ENCODE measurements at places on chromosomes 1 and 21. TPM values are rescaled to one million over a fixed set of nuclear protein-coding genes. Genes with fewer than 3 reads are reported as not detected.

- H3K4me3 ChIP-seq: no peak overlapping the region
- H3K36me3 ChIP-seq: no peaks in the 10 kb centered on the region
- DNase-seq: no peak
- peaks cover 8% of the 10 kb centered on the region for H3K27me3 ChIP-seq
- H3K4me1 ChIP-seq: peaks cover 12% of the 10 kb centered on the region
Observed at GRCh38 chr1:24311234-24311633, 7.9 kb upstream of the GRHL3 start.

Gene DCDC2B
- not detected for total RNA-seq

DNA sequence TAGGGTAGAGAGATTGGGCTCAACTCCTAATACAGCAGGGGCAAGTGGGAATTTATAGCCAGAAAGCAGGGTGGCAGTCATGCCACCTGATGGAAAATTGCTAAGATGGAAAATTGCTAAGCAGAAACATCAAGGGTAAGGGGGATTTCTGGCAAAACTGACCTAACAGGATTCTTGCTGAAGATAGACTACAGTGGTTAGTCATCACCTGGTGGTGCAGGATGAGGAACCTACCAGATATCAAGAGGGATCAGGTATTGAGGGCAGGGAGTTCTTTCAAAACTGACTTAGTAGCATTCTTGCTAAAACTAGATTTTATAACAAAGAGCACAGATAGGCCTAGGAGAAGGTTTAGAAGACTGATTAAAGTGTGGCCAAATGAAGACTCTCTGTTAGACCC is 292.9 kb downstream of the PLPP3 start:
- no peak overlapping the region for H3K4me3 ChIP-seq
- H3K36me3 ChIP-seq: no peaks in the 10 kb centered on the region
- no peaks in the 10 kb centered on the region for H3K27me3 ChIP-seq
- no peaks in the 10 kb centered on the region for H3K4me1 ChIP-seq
- no peak for DNase-seq

DNA sequence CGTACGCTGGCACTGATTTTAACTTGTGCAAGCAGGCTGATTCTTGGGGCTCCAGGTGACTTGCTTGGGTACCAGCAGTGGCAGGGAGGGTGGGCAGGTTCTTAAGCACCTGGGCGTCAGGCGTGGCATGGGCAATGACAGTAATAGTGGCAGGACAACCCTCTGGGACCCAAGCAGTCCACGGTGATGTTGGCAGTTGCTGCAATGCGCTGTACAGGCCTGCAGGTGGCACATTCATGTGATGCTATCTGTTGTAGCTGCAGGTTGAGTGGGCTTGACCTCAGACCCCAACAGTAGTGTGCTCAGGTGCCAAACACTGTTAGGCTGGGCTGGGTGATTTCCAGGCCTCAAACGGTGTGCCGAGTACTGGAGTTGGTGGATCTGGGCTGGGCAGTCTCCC is 10.2 kb upstream of the OR10J4 start:
- H3K4me1 ChIP-seq: peaks cover 14% of the 10 kb centered on the region
- peaks cover 11% of the 10 kb centered on the region for H3K36me3 ChIP-seq
- no peak for DNase-seq
- H3K4me3 ChIP-seq: no peak overlapping the region
- no peaks in the 10 kb centered on the region for H3K27me3 ChIP-seq
- no peak overlapping the region for H3K27ac ChIP-seq

- no peak for DNase-seq
- no peaks in the 10 kb centered on the region for H3K27me3 ChIP-seq
- no peaks in the 10 kb centered on the region for H3K36me3 ChIP-seq
- no peak overlapping the region for H3K27ac ChIP-seq
Observed at GRCh38 chr1:212124690-212125582, 89.4 kb downstream of the DTL start.

Gene MYBPH
- total RNA-seq: not detected

- H3K36me3 ChIP-seq: peaks cover 50% of the 10 kb centered on the region
- no peaks in the 10 kb centered on the region for H3K27me3 ChIP-seq
- DNase-seq: no peak
- H3K4me3 ChIP-seq: no peak overlapping the region
Observed at GRCh38 chr1:39745016-39745670, 6.5 kb downstream of the PPIE start.

Gene XPR1
- 36.3 TPM for total RNA-seq

GRCh38 chr1:8835941-8836643 is 18.7 kb upstream of the RERE start:
- H3K27me3 ChIP-seq: peaks cover 7% of the 10 kb centered on the region
- no peak for DNase-seq
- H3K27ac ChIP-seq: no peak overlapping the region
- H3K36me3 ChIP-seq: no peaks in the 10 kb centered on the region
- peaks cover 7% of the 10 kb centered on the region for H3K4me1 ChIP-seq
- H3K4me3 ChIP-seq: no peak overlapping the region

DNA sequence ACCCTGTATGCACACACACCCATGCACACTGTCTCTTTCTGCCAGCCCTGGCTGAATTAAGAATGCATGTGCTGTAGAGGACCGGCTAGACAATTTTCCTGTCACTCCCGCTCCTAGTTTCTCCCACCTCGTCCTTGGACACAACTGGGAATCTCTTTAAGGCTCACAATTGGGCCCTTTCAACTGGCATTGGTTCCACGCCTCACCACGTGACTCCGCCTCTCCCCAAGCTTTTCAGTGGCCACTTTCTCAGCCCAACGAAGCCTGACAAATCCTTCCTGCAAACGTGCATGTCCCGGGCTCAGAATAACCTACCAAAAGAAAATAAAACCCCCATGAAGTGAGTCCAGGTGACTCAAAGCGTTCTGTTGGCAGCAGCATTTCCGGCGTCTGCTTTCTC is 33.8 kb downstream of the FBXO2 start:
- no peak overlapping the region for H3K4me3 ChIP-seq
- H3K27ac ChIP-seq: no peak overlapping the region
- DNase-seq: no peak
- H3K36me3 ChIP-seq: no peaks in the 10 kb centered on the region

Gene CAMK1G
- 8.2 TPM for total RNA-seq

DNA sequence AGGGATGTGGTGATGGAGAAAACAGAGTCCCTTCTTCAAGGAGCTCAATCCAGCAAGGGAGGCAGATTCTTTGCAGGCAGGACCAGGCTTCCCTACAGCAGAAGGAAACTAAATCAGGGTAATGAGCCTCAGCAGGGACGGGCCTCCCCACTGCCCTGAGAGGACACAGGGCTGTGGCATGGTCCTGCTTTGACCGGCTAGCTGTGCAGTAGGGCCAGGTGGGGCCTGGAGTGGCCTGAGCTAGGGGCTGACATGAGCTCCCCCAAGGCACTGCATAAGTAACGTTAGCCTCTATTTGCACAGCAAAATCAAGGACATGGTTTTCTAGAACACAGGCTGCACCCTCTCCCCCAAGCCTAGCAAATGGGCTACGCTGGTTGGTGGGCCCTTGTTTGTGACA is 162.9 kb downstream of the RYR2 start:
- H3K4me1 ChIP-seq: no peaks in the 10 kb centered on the region
- no peak for DNase-seq
- H3K36me3 ChIP-seq: peaks cover 5% of the 10 kb centered on the region
- no peaks in the 10 kb centered on the region for H3K27me3 ChIP-seq
- H3K4me3 ChIP-seq: no peak overlapping the region

Gene BMP8B
- not detected for total RNA-seq

DNA sequence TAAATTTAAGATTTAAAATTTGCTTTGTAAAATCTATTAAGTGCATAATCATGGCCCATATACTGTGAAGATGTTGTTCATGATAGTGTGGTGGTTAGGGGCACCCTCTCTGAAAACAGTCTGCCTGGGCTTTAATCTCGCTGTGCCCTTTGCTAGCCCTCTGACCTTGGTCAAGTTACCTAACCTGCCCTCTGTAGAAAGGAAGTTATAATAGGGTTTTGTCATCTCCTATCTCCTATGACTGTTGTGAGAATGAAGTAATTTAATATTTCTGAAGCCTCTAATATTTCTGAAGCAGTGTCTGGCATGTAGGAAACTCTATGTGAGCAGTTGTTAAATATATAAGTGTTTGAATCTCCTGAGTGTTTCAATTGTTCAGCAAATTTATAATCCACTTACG is 116.6 kb upstream of the IVNS1ABP start:
- H3K27ac ChIP-seq: no peak overlapping the region
- H3K4me1 ChIP-seq: no peaks in the 10 kb centered on the region
- H3K4me3 ChIP-seq: no peak overlapping the region
- 0 out of 2 replicates have a peak, but pooled peaks cover 5% of the 10 kb centered on the region for H3K36me3 ChIP-seq
- DNase-seq: no peak
- H3K27me3 ChIP-seq: peaks cover 3% of the 10 kb centered on the region

- H3K4me3 ChIP-seq: no peak overlapping the region
- H3K27ac ChIP-seq: no peak overlapping the region
- H3K27me3 ChIP-seq: peaks cover 11% of the 10 kb centered on the region
Observed at GRCh38 chr1:204192589-204193352, 3.5 kb downstream of the KISS1 start.

GRCh38 chr1:225480825-225481434 is 53.1 kb upstream of the LBR start:
- DNase-seq: peak; percentile 13
- no peaks in the 10 kb centered on the region for H3K36me3 ChIP-seq
- no peak overlapping the region for H3K4me3 ChIP-seq
- peaks cover 8% of the 10 kb centered on the region for H3K27me3 ChIP-seq
- peaks cover 16% of the 10 kb centered on the region for H3K4me1 ChIP-seq

DNA sequence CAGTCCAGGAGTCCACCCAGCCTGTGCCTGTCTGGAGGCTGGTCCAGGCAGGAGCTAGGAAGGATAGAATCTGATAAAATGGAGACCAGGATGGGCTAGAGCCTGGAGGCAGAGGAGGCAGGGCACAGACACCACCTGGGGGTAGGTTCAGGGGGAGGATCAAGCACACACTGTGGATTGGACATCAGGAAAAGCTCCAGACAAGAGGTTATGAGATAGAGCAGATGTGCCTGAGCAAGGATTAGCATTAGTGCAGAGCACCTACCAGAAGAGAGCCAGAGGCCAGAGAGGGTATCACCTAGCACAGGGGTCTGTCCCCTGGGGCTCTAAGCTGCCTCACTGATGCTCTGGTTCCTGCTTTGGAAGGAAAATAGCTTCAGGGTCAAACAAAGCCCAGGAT is 216.7 kb upstream of the ZC3H12A start:
- no peak overlapping the region for H3K27ac ChIP-seq
- no peak overlapping the region for H3K4me3 ChIP-seq
- no peaks in the 10 kb centered on the region for H3K36me3 ChIP-seq
- no peaks in the 10 kb centered on the region for H3K4me1 ChIP-seq
- DNase-seq: no peak

- no peak overlapping the region for H3K27ac ChIP-seq
- DNase-seq: no peak
- no peak overlapping the region for H3K4me3 ChIP-seq
Observed at GRCh38 chr21:26505211-26505610, 67.9 kb downstream of the CYYR1 start.

- H3K4me1 ChIP-seq: peaks cover 30% of the 10 kb centered on the region
- DNase-seq: peak; percentile 37
- peak overlapping the region; percentile 82 for H3K4me3 ChIP-seq
- H3K36me3 ChIP-seq: peaks cover 6% of the 10 kb centered on the region
- no peaks in the 10 kb centered on the region for H3K27me3 ChIP-seq
Observed at GRCh38 chr1:235270625-235271024, 57.4 kb downstream of the ARID4B start.
